ENCODE measurements at places on chromosomes 12 and 14.
A peak's percentile ranks its signal among the peaks of the same experiment; 100 is the strongest.

GRCh38 chr14:54309615-54310014 is 87.2 kb upstream of the CDKN3 start:
- no peak for DNase-seq

GRCh38 chr14:101031186-101031585 is 127.7 kb upstream of the RTL1 start:
- no peak for DNase-seq

DNA sequence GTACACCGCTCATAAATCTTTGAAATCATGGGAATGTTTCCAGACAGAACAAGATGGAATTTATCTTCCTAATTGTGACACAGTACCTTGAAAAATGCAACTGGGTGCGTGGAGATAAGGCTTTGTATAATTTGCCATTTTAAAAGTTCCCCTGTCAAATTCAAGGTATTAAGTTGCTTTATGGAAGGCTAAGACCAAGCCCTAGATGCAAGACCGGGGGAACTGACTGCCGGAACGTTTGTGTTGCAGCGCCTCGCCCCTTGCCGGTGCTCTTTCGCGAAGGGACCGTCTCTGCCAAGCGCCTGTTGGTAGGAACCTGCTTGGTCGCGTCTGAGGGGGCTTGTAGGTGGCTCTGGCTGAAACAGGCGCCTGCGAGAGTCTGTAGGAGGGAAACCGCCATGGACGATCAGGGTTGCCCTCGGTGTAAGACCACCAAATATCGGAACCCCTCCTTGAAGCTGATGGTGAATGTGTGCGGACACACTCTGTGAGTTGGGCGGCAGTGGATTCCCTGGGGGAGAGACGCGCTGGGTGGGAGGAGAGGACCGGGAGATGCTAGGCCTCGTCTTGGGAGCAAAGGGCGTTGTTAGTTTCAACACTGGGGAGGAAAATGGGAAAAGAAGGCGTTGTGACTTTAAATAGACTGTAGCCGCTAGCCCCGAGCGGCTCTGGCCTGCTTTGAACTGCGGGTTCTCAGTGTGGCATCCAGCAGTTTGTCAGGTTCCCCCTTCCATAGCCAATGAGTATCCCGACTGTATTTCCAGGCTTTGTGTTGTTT is at the start of gene MNAT1:
Gene MNAT1, plus strand, starts transcription at position 297 of the 778 bp plus-strand sequence. Its CDS starts 102 bp downstream, at position 399.
- peak; percentile 62 for DNase-seq

DNA sequence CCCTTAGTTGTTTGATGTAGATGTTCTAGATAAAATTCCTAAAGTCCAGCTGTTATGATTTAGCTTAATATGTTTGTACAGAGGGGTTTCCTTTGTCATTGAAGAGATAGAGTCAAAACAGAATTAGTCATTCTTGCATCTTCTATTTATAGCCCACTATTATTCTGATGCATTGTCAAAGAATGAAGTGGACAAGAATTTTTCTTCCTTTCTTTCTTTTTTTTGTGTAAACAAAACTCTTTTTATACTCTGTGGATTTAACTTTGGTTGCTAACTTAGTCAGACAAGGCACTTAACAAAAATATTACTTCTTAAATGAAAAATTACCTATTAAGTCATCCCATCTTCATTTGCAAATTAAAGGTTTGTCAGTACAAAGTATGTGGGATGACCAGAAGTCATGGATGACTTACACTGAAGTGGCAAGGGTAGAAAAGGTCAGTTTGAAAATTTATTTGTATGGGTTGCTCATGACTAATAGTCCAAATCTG is 215.6 kb upstream of the DDHD1 start:
- no peak for DNase-seq

DNA sequence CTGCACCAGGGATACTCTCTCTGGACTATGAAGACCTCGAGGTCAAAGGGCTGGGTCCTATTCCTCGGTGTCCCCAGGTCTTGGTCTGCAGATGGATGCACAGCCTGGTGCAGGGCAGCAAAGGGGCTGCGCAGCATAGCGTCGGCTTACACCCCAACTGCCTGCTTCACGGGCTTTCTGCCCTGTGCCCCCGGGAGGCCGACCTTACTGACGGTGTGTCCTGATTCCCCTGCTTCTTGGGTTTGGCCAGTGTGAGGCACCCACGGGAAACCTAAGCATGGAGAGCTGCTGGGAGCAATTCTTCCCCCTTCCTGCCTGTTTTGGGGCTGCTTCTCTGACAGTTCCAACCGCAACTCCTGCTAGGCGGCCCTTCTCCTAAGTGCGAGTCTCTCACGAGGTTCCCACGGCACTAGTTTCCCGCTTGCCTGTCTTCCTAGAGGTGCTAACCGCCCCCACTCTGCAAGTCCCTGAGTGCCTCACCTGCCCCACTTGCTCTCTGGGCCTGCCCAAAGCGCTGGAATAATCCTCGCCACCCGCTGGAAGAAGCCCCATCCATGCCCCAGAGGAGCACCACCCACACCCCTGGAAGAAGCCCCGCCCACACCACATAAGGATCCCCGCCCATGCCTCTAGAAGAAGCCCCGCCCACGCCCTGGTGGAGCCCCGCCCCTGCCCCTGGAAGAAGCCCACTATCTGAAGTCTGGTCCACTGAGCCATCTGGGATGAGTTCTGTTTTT is 54.0 kb downstream of the PRIMA1 start:
- DNase-seq, result peak; percentile 6

DNA sequence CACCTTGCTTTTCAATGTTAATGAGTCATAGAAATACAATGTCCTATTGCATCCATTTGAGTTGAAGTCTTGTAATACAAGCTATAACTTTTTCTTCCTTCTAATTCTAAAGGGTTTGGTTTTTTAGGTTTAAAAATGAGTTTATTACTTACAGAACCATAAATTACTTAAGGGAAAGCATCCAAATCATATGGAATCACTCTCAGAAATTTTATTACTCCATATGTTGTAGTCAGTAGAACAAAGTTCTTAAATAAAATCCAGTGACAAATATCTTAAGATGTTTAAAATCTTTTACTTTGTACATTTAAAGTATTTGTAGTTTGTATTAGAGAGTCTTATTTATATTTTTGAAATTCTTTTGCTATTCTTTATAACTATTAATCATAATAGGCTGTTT is 253.2 kb downstream of the IPO8 start:
- no peak for DNase-seq

- DNase-seq, result no peak
Observed at GRCh38 chr14:43175896-43176295, 1331.2 kb downstream of the FSCB start.

Data from stimulated activated CD4-positive, alpha-beta T cell treated with anti-CD3 and anti-CD28 coated beads, TNF-alpha, amount 100 ng/mL, for 24 hours (primary cell).